ENCODE measurements at places on chromosomes 3 and 15.
A peak's percentile ranks its signal among the peaks of the same experiment; 100 is the strongest.

DNA sequence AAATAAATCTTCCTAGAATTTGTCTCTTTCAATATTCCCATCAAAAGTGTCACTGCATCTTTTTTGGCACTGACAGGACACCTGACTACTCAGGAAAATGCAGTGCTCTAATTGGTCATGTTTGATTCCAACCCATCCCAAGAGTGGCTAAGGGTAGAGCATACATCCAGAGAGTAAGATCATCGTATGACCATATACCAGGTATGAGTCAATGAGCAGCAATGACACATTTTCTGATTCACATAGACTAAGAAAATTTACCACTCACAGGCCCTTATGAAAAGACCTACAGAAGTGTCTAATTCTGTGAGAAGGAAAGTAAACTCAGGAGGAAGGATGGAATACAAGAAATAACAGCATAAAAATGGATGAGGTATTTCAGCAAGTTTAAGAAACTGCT lies 434.2 kb downstream of the ZIC1 start:
- no peak for DNase-seq

- peak; percentile 34 for DNase-seq
Measured at GRCh38 chr15:39756806-39757522, 25.7 kb downstream of the FSIP1 start.

- no peak for DNase-seq
Measured at GRCh38 chr3:32922078-32922477, 29.4 kb upstream of the CCR4 start.

DNA sequence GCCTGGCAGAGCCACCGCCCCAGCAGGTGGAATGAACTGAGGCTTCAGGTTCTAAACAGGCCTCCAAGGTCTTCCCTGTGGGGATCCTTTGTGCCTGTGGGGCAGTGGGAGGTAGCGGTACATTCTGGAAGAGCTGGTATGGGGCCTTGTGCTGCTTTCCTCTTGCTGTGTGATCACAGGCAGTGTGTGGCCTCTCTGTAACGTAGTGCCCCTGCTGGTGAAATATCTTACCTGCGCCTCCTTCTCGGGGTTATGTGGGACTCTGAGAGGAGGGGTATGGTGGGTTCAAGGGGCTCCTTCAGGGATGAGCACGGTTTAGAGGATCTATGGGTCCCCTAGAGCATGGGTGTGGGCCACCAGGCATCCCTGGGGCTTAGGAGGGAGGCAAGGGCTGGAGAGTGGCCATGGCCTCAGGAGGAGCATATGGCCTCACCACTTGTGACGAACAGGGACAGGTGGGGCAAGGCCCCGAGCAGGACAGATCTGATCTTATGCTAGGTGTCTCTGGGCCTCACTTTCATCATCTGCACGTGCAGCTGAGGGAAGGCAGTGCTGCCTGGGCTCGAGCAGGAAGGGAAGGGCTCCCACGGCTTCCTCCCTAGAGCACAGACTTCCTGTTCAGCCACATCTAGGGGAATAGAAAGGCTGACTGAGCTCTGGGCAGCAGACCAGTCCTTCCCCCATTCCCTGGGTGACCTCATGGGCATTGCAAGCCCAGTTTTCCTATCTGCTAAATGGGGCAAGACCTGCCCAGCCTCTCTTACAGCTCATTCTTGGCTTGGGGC lies 1.9 kb upstream of the ALS2CL start:
- no peak for DNase-seq

- no peak for DNase-seq
Measured at GRCh38 chr3:46947546-46947901, 29.0 kb downstream of the CCDC12 start.

- peak; percentile 54 for DNase-seq
Measured at GRCh38 chr3:16897254-16897926, 12.6 kb downstream of the PLCL2 start.

DNA sequence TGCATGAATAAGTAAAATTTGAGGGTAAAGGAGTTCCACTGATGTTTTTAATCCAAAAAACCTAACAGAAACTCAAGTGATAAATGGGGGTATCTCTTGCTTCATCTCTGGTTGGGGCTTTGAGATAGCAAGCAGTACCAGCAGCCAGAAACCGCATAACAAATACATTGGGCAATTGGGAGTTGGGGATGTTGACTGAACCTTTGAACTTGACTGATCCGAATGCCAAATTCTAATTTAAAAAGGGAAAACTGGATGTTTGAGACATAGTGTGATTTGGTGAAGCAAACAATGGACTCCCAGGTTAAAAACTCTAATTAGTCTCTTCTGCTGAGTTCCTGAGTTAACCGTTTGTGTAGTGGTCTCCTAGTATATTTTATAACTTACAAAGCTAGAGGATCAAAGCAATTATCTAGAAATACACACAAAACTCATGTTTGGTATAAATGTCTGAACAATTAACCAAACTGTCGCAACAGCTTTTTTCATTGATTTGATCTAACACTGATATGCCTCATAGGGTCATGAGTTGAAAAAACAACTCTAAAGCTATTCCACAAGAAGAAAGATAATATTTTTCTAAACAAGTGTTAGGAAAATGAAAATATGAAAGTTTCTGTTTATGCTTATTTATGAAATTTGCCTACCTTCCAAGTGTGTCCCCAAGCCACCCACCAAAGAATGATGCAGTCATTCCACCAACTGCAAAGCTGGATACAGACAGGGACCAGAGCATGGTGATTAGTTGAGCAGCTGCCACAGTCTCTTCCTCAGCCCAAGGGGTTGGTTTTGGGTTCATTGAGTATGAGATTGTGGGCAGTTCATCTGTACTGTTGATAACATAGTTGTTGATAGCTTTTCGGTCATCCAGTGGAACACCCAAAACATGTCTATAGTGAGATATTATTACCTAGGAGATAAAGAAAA lies 12.4 kb downstream of the SLC2A2 start:
- no peak for DNase-seq

DNA sequence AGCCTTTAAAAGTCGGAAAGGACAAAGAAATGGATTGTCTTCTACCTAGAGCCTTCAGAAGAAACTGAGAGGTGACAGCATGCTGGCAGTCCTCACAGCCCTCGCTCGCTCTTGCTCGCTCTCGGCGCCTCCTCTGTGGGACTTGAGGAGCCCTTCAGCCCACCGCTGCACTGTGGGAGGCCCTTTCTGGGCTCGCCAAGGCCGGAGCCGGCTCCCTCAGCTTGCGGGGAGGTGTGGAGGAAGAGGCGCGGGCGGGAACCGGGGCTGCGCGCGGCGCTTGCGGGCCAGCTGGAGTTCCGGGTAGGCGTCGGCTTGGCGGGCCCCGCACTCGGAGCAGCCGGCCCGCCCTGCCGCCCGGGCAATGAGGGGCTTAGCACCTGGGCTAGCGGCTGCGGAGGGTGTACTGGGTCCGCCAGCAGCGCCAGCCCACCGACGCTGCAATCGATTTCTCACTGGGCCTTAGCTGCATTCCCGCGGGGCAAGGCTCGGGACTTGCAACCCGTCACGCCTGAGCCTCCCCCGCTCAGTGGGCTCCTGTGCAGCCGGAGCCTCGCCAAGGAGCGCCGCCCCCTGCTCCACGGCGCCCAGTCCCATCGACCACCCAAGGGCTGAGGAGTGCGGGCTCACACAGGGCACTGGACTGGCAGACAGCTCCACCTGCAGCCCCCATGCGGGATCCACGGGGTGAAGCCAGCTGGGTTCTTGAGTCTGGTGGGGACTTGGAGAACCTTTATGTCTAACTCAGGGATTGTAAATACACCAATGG lies 953.8 kb upstream of the GBE1 start:
- no peak for DNase-seq

- no peak for DNase-seq
Measured at GRCh38 chr3:120775411-120775810, 32.9 kb downstream of the GTF2E1 start.

GRCh38 chr3:190003681-190004123 lies 117.0 kb downstream of the P3H2 start:
- DNase-seq = peak; percentile 69

DNA sequence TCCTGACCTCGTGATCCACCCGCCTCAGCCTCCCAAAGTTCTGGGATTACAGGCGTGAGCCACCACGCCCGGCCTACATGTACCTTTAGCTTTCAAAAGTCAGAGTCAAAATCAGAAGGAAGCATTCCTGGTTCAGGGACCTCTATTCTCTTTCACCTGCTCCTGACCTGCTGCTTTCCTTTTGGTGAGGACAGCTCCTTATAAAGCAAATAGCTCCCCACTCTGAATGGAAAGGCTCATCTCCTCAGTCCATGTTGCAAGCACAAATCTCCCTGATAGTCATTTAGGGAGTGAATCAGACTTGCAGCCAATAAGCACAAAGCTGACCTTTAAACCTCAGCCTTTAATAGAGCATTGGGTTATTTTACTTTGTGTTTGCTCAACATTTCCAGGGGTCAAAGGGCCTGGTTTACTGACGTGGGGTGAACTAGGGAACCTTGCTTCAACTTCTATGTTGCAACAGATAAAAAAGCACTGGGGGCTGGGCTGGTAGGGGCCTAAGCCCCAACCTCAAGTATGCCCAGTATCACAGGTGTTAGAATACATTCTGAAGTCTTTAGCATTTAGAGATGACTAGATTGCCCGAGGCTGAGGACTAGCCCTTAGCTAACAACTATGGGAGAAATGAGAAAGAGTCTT lies 43.1 kb downstream of the THRB start:
- no peak for DNase-seq

DNA sequence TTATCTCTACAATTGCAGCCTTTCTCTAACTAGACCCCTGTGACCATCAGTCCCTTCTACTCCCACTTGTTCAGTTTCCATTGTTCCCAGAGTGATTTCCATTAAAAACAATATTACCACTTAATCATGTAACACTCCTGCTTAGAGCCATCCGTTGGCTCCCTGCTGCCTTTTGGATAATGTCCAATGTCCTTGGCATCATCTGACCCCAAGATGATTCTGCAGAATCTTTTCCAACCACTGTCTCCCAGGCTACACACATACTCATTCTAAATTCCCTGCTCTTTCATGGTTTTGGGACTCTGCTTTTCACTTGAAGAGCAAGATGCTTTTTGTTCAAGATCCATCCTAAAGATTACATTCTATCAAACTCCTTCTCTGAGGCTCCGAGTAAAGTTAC lies 7.1 kb downstream of the KCNH8 start:
- DNase-seq = no peak

All from AG20443 (cell line).